SK-N-SH treated with all-trans-retinoic acid at 6 μM for 48 hours (cell line): ENCODE measurements at places on chromosomes 16 and 17.
A peak's percentile ranks its signal among the peaks of the same experiment; 100 is the strongest.

- ATAC-seq, result no peak
These were observed 22.9 kb downstream of the ABR start for GRCh38 chr17:1156864-1157263.

- ATAC-seq, result no peak
These were observed 1.6 kb downstream of the ITPRIPL2 start for GRCh38 chr16:19115148-19116021.

GRCh38 chr17:18076936-18077335 is 10.8 kb upstream of the DRG2 start:
- ATAC-seq, result no peak; the same call in 2 of the 3 replicates

GRCh38 chr17:1000597-1001461 is 3.9 kb downstream of the TIMM22 start:
- ATAC-seq, result no peak

DNA sequence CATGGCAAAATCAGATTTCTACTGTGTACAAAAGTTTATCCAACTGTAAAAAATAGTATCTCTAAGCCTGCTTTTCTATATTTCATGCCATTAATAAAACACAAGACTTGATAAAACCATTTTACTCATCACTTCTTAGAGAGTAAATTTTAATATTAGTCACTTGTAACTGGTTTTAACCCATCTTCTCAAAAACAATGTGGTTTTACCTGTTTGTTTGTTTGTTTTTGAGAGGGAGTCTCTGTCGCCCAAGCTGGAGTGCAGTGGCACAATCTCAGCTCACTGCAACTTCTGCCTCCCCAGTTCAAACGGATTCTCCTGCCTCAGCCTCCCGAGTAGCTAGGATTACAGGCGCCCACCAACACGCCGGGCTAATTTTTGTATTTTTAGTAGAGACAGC is 32.1 kb downstream of the UBE2G1 start:
- ATAC-seq, result no peak

DNA sequence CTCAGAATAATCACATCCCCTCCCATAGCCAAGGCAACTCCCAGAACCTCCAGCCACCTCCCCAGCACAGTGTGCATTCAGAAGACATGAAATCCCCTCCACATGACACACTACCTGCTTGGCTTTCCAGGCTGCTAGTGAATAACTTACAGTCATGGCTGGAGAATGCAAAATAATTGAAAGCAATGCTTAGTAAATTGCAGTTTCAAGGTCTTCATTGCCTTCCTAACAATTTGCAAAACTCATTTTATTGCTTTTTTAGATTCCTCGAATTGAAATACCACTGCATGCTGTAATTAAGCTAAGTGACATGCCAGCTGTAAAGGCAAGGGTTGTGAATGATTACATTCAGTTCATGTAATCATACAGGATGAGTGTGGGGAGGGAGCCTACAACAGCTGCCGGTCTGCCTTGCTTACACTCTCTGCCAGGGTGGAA is 29.0 kb upstream of the HOXB13 start:
- ATAC-seq, result no peak

GRCh38 chr17:58358408-58359172 is 6.6 kb upstream of the SUPT4H1 start:
- no peak for ATAC-seq

- no peak for ATAC-seq
These were observed 2.9 kb upstream of the CBX8 start for GRCh38 chr17:79799538-79800324.

DNA sequence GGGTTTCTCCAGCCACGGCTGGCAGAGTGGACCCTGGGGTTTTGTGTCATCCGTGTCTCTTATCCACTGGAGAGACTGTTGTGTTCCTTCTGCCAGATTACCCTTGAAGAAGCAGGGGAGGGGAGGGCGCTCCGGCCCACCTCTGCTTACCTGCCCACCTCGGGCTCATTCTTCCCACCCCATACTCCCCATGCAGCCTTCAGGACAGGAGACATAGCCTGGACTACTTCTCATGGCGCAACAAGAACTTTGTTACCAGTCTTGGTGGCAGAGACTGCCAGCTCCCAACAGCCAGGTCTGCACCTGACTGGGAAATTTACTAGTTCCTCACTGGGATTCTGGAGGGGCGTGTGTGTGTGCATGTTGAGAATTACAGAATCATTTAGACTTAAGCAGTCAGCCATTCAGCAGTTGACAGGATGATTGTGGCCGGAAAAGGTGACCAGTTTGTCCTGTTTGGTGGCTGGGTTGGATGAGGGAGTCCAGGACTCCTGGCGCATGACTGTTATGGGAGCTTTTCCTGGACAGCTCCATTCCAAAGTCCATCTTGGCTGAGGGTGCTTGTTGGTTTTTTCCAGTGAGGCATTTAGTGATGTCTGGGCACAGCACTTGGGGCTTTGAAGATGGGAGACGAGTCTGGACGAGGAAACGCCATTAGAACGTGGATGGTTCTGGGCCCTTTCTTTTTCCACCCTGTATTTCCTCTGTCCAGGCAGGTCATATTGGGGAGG is 8.7 kb downstream of the GSE1 start:
- no peak for ATAC-seq

DNA sequence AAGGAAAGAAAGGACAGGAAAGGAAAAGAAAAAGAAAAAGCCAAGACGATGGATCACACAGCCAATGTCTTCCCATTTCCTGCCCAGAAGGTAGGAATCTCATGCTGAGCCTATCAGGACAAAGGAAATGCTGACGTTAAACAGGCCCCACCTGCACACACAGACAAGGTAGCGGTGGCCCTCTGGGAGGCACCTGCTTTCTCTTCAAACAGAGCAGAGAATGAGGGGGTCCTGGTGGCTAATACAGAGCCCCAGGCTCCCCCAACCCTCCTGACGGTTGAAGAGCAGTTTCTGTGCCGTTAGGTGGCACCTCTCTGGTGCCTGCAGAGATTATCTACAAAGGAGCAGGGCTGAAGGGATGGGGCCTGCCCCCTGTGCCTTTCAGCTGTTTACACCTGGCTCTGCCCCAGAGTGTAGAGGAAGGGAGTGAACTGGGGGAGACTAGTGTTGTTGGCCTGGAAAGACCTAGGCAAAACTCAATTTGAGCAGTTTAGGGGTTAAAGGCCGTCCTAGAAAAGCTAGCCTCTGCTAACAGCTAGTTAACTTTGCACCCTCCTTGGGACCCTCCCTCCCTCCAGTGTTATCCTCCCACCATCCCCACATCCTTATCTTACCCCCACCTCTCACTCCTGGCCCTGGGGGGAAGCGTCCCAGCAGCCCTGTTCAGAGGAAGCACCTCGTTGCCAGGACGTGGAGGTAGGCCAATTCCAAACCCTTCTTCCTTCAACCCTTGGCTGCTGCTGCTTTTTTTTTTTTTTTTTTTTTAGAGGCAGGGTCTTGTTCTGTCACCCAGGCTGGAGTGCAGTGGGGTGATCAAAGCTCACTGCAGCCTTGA is 56.3 kb downstream of the ARHGAP27 start:
- ATAC-seq, result no peak

GRCh38 chr17:62321451-62321850 is 58.9 kb upstream of the EFCAB3 start:
- ATAC-seq, result no peak

- peak; percentile 4; the same call in 1 of the 3 replicates for ATAC-seq
These were observed 17.2 kb upstream of the PRM1 start for GRCh38 chr16:11298143-11298900.

DNA sequence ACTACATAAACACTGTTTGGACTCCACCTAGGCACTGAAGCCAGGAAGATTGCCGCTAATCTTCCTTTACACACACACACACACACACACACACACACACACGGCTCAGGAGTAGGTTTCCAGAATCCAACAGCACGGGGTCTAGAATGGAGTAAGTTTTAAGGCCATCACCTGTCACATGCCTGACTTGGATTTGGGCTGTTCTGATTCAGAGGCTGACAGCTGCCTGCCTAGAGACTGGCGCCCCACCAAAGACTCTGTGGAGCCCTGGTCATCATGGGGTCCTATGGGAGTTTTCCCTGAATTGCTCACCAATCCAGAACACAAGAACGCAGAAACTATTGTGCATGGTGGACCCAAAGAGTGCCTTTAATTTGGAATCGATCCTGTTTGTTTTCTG is 10.9 kb downstream of the CDRT4 start:
- no peak for ATAC-seq

- ATAC-seq, result no peak
These were observed 58.5 kb downstream of the NUP93 start for GRCh38 chr16:56788435-56788834.

DNA sequence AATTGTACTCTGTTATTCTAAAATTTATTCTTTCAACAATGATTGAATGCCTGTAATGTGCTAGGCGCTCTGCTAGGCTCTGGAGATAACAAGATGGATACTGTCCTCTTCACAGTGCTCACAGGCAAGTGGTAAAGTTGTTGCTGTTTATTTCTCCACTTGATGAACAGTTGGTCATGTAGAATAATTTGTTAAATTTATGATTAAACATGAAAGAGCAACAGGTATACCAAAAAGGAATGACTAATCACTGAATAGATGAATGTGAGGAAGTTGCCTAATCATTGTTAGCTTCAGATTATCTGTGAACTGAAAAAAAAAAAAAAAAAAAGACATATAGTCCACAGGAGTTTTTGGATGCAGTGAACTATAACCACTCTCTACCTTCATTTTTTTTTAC is 62.3 kb downstream of the NFATC3 start:
- no peak for ATAC-seq

- ATAC-seq, result no peak
These were observed 2.4 kb downstream of the CCL13 start for GRCh38 chr17:34358631-34359030.

GRCh38 chr17:41654678-41655607 is 30.6 kb upstream of the KRT17 start:
- ATAC-seq, result no peak

- ATAC-seq, result no peak
These were observed 266.4 kb downstream of the MAF start for GRCh38 chr16:79334127-79334526.

DNA sequence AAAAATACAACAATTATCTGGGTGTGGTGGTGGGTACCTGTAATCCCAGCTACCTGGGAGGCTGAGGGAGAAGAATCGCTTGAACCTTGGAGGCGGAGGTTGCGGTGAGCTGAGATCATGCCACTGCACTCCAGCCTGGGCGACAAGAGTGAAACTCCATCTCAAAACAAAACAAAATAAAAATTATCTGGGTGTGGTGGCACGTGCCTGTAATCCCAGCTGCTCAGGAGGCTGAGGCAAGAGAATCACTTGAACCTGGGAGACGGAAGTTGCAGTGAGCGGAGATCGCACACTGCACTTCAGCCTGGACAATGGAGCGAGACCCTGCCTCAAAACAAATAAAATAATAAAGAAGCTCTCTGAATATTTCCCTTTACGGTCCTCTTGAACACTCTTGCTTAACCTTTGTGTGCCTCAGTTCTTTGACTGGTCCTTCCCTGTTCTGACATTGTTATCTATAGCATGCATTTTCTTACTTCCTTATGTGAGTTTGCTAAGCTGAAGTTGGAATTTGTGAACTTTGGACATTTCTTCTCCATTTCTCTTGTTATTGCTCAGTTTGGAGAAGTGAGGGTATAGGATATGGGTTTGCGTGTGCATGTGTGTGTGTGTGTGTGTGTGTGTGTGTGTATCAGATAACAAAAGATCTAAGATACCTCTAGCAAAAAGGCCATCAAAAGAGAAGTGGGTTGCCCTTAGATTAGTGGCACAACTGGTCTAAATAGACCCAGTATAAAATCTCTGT is 29.7 kb upstream of the WSB1 start:
- no peak for ATAC-seq

DNA sequence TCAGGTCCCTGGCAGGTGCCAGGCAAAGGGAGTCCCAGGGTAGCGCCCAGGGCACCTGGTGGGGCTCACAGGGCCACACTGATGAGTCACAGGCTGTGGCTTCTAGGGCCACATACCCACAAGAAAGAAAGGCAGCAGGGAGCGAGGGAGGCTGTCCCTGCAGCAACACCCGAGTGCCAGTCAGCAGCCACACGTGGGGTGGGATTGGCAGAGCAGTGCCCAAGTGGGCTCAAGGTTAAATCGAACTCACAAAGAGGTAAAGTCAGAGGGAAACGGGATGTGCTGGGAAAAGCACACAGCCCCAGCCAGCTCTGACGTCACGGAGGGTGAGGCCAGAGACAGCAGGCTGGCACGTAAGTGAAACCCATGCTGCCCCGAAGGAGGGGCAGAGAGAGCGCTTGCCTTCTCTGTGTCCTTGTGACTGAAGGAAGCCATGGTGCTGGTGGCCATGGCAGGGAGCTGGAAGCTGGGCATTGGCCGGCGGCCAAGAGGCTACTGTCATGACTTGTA is 33.8 kb downstream of the FA2H start:
- no peak for ATAC-seq

- peak; percentile 95 for ATAC-seq
These were observed 44.7 kb upstream of the PRSS54 start for GRCh38 chr16:58339452-58339981.

DNA sequence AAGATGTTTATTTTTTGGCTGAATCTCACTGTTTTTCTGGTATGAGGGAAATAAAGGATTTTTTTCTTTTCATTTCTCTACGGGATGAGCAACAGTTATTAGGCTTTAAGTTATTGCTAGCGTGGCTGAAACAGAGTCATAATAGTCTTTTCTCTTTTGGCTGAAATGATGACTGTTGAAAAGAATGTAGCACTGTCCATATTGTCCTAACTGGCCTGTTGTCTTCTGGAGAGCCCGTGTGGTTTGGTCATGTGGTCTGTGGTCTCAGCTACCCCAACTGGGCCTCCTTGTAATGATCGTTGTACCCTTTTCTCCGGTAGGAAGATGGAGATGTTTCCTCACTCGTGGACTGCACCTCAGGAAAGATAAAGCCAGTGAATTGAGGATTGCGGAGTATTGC is 36.6 kb downstream of the EPN2 start:
- ATAC-seq, result no peak

GRCh38 chr17:79793924-79794304 is 3.0 kb downstream of the CBX8 start:
- ATAC-seq, result no peak

- ATAC-seq, result no peak
These were observed 178.4 kb downstream of the CCDC182 start for GRCh38 chr17:57566721-57567120.

GRCh38 chr17:29031488-29031887 is 11.5 kb upstream of the PIPOX start:
- no peak for ATAC-seq

- ATAC-seq, result peak; percentile 93
These were observed 12.9 kb downstream of the TRPV2 start for GRCh38 chr17:16428098-16428882.

DNA sequence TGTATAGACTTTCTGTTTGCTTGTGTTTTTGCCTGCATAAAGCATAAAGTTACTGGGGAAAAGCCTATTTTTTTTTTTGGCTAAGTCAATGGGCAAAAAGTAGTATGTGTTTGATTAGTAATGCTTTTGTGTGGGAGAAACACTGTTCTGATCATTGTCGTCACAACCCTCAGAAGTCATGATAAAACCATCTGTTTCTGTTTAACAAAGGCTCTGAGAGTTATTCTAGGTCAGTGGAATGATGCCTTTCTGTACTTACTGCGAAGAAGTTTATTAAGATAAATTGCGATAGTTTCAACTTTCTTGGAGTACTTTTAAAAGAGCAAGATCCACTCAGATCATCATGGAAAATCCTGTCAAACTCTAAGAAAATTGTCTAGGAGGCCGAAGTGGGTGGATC is 80.9 kb downstream of the PRKCA start:
- peak; percentile 75 for ATAC-seq

- ATAC-seq, result peak; percentile 52
These were observed 1.5 kb downstream of the FGF11 start for GRCh38 chr17:7440834-7441195.

- ATAC-seq, result peak; percentile 96
These were observed 90.7 kb downstream of the WNT3 start for GRCh38 chr17:46727572-46728348.

GRCh38 chr16:3503523-3503922 is 2.7 kb downstream of the CLUAP1 start:
- ATAC-seq, result no peak
